Activated CD8-positive, alpha-beta memory T cell treated with anti-CD3 and anti-CD28 coated beads for 4 hours (primary cell): ENCODE measurements at places on chromosomes 4 and X.

GRCh38 chrX:21800344-21800770 lies 39.1 kb upstream of the MBTPS2 start:
- DNase-seq = no peak

- no peak for DNase-seq
These were observed 2.4 kb upstream of the AFF2 start for GRCh38 chrX:148498067-148498466.

- DNase-seq = no peak
These were observed 1666.4 kb upstream of the IGFBP7 start for GRCh38 chr4:58776627-58777026.

DNA sequence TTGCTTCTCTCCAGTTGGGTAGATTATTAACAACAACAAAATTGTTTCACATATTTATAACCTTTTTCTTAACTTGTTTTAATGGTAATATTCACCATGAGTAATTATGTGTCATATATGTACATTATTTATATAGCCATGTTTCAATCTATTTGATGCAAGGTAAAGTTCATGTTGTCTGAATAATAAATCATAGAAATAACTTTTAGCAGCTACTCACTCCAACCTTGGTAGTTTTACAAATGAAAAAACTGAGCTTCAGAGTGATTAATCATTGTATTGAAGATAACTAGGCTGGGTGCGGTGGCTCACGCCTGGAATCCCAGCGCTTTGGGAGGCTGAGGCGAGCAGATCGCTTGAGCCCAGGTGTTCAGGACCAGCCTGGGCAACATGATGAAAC lies 46.0 kb downstream of the TMA16 start:
- DNase-seq = no peak

GRCh38 chrX:37781814-37782213 lies 2.0 kb downstream of the CYBB start:
- no peak for DNase-seq

DNA sequence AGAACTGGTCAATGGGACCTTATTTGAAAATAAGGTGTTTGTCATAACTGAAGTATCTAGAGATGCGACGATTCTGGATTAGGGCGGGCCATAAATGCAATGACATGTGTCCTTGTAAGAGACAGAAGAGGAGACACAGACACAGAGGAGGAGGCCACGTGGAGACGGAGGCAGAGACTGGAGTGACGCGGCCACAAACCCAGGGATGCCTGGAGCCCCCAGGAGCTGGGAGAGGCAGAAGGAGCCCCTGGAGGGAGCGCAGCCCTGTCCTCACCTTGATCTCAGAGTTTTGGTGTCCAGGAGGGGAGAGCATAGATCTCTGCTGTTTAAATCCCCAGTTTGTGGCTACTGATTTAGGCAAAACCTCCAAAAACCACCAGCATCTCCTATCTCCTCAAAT lies 5.0 kb downstream of the GTPBP6 start:
- DNase-seq = no peak

DNA sequence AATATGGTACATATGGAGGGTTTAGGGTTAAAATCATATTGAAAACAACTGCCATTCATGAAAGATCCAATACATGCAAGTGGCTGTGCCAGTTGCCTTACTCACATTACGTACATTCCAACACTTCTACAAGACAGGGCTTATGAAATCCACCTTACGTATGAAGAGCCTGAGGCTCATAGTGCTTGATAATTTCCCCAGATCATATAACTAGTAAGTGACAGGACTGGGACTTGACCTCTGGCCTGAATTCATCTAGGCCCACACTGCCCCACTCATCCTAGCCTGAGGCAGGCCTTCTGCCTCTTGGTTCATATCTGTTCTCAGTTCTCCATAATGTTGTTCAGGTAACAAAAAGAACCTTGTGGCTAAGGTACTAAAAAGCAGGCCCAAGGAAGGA lies 226.3 kb downstream of the FGF13 start:
- DNase-seq = no peak

DNA sequence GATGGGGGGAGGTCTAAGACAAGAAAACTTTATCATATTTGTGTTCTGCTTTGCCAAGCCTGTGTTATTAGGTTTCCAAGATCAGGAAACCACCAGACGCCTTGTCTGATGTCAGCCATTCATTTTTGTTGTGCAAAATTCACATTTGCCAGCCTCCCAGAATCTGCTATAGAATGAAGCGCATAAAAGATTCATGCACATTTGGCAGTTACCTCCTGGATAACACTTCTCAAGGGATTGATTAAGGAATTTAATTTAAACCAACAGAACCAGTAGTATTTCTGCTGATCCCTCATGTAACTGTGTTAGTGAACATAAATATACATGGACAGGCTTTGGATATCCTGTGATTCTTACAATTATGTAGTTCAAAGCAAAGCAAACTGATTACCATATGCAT lies 187.9 kb downstream of the COMMD8 start:
- DNase-seq = no peak

GRCh38 chr4:110287130-110287529 lies 88.7 kb upstream of the ELOVL6 start:
- no peak for DNase-seq

- no peak for DNase-seq
These were observed 4.4 kb upstream of the PRDX4 start for GRCh38 chrX:23662853-23663252.

GRCh38 chr4:142104041-142104440 lies 467.7 kb downstream of the IL15 start:
- DNase-seq = no peak

DNA sequence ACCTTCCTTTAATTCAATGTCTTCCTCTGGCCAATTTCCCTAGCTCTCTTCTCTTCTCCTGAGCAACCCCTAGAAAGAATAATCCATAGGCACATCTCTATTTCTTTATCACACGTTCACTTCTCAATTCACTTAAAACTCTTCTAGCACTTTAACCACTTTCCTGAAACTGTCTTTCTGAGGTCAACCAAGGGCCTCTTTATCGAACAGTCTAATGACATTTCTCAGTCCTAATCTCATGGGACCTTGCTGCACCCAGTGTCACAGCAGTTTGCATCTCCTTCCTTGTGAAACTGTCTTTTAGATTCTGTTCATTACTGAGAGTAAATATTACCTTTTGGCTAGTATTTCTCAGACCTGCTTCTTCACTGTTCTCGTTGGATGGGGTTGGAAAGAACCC lies 285.3 kb upstream of the RASGEF1B start:
- DNase-seq = no peak
